ENCODE measurements at places on chromosomes 5 and 9.
A peak's percentile ranks its signal among the peaks of the same experiment; 100 is the strongest.

DNA sequence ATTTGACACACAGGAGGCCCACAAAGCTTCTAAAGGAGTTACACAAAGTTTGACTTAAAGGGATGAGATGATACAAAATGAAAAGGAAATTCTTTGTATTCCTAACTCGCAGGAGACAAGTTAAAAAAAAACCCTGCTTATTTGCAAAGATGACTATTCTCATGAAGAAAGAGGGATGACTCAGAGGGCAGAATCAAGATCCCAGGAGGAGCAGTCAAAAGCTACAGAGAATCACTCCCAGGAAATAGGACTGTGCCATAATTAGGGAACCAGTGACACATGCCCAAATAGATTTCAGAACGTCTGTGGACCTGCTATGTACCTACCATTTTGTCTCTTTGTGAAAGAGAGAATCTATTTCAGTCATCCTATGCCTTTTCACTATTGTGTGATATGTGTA lies 103.5 kb upstream of the ARRDC3 start:
- DNase-seq = no peak

GRCh38 chr9:80004714-80005113 lies 432.9 kb downstream of the TLE4 start:
- DNase-seq = no peak

- DNase-seq = no peak
These were observed 323.4 kb downstream of the NR2F1-AS1 start for GRCh38 chr5:93257616-93258015.

- DNase-seq = peak; percentile 56
These were observed 17.6 kb upstream of the UNC5A start for GRCh38 chr5:176792655-176793342.

- no peak for DNase-seq
These were observed 97.6 kb downstream of the GADD45G start for GRCh38 chr9:89702401-89702800.

GRCh38 chr5:147240266-147240985 lies 5.6 kb downstream of the STK32A start:
- no peak for DNase-seq

DNA sequence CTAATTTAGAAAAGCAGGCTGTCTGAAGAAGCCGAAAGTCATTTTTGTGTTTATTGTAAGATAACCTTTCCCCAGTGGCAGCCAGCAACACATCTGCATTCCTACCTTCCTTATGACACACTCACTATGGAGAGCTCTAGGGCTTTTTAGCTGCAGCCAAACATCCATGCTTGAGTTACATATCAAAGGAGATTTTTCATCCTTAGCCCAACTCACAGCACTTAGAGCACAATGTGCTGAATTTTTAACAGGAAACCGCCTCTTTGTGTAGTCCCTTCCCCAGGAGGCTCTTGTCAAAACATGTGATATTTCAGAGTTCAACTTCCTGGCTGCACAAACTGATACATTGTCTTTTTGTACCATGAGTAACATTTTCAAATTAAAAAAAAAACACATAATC lies 379.2 kb downstream of the CTNND2 start:
- DNase-seq = no peak

Measured in NCI-H1105 treated with DMSO at 0.1 percent for 48 hours (cell line).